ENCODE measurements at places on chromosomes 2 and 18.

DNA sequence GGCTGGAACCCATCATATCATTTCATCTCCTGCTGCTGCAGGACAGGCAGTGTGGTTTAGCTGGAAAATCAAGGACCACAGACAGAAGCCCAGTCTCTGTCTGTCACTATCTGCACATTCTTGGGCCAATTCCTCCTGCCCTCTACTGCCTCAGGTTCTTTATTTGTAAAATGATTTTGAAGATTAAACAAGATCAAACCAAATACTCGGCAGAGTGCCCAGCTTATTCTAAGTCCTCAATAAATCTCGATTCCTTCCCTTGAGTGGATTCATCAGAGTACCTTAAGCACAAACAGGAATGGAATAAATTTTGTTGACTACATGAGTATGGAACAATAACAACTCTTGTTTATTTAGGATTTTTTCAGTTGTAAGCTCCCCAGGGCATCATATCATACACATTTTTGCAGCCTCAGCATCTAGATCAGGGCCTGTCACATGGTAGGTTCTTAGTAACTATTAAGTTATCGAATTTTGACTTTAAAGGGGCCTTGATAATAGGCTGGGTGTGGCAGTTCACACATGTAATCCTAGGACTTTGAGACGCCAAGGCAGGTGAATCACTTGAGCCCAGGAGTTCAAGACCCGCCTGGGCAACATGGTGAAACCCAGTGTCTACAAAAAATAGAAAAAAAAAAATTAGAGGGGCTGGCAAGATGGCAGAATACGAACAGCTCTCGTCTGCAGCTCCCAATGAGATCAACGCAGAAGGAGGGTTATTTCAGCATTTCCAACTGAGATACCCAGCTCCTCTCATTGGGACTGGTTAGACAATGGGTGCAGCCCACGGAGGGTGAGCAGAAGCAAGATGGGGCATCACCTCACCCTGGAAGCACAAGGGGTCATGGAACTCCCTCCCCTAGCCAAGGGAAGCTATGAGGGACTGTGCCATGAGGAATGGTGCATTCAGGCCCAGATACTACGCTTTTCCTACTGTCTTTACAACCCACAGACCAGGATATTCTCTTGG, 11.1 kb downstream of the RHOB start:
- DNase-seq, result no peak

- no peak for DNase-seq
Observed at GRCh38 chr2:128577141-128577930, 258.7 kb upstream of the HS6ST1 start.

- DNase-seq, result no peak
Observed at GRCh38 chr2:58601017-58601416, 359.9 kb upstream of the FANCL start.

DNA sequence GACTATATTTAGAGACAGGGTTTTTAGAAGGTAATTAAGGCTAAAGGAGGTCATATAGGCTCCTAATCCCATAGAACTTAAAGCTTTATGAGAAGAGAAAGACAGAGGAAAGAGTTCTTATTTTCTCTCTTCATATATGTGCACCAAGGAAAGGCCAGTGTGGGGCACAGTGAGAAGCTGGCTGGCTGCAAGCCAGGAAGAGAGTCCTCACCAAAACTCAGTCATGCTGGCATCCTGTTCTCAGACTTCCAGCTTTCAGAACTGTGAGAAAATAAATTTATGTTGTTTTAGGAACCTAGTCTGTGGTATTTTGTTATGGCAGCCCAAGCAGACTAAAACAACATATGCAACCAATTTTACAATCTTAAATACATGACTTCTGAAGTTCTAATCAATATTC, 31.5 kb upstream of the ATIC start:
- DNase-seq, result no peak

GRCh38 chr2:15624903-15625302, 33.2 kb downstream of the DDX1 start:
- no peak for DNase-seq

DNA sequence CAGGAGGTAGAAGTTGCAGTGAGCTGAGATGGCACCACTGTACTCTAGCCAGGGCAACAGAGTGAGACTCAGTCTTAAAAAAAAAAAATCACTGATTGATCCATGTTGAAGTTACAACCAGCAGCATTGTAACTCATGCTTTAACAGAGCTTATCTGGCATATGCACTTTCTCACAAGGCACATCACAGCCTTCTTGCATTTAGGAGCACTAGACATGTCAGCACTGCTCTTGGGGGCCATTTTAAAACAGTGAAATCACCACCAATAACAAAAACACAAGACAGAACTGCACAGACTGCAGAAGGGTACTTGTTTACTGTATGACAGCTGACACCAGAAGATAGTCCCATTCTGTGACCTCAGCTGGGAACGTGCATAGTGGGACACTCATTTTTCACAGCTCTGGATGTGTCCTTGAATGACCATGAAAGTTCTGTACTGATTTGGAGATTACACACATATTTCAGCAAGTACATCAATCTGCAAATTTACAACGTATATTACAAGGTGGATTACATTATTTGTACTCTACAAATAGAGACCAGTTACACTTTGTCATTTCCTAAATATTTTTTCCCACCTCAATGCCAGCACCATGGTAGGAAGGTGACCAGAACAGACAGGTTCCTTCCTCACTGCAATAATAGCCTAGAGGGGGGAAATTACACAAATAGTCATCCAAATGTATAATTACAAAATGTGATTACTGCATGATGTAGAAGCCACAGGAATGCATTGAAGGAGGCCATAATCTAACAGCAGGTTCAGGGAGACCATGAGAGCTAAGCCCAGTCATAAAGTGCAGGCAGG, 35.1 kb downstream of the CCBE1 start:
- peak; percentile 63 for DNase-seq

DNA sequence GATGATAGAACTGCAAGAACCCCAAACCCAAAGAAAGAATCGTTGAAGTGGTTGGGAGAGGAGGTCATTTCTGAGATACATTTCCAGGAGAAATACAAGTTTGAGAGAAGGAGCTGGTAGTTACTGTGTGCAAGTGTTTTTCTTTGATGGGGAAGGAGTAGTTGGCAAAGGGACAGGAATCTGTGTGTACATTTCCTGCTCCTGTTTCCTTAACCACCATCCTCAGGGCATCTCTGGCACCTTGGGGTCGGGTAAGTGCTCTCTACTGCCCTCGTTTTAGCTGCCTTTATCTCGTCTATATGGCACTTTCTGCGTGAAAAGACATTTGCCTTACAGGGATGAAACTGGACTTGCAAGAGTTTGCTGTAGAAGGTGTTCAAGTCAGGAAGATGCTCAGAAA, 27.3 kb downstream of the CDC42EP3 start:
- no peak for DNase-seq

Measured in NCI-H2081 (cell line).